ENCODE measurements at places on chromosomes 1 and 21.
A peak's percentile ranks its signal among the peaks of the same experiment; 100 is the strongest.

DNA sequence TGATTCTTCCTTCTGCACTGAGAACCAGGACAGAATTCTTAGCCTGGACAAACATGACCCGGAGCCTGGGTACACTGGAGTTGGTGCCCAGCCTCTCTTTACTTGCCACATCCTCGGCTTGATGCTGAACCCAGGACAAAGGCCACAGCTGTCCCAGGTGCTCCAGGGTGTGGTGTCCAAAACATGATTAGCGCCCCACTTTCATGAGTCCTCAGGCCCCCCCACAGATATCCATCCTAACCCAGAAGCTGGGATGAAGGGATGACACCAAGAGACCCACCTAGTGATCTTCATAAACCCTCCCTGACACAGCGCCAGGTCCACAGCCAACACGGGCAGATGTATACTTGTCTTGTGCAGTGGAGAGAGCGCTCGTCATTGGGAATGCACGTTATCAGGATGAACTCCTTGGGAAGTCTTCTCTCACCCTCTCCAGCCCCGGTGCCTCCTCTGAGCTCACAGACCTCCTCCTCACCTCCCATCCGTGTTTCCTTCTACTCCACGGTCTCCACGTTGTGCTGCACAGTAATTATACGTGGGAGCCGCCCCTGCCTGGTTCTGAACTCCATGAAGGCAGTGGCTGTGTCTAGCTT, 3.6 kb downstream of the ABCA4 start:
- no peak for DNase-seq

DNA sequence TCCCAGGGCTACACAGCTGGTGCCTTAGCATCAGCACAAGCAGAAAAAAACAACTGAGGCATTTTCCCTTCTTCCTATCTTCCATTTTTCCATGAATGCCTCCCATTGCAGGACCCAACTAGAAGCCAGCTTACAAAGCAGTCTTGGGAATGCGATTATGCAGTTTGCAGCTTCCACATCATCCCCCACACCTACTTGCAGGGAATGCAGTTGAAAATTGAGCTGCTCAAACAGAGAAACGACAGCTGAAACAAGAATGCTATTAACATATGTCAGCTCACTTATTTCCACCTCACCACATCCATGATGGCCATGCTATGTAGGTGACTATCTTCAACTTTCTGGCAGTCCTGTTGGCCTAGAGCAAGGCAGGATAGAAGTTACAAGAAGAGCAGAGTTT, 150.6 kb upstream of the KCTD3 start:
- no peak for DNase-seq

DNA sequence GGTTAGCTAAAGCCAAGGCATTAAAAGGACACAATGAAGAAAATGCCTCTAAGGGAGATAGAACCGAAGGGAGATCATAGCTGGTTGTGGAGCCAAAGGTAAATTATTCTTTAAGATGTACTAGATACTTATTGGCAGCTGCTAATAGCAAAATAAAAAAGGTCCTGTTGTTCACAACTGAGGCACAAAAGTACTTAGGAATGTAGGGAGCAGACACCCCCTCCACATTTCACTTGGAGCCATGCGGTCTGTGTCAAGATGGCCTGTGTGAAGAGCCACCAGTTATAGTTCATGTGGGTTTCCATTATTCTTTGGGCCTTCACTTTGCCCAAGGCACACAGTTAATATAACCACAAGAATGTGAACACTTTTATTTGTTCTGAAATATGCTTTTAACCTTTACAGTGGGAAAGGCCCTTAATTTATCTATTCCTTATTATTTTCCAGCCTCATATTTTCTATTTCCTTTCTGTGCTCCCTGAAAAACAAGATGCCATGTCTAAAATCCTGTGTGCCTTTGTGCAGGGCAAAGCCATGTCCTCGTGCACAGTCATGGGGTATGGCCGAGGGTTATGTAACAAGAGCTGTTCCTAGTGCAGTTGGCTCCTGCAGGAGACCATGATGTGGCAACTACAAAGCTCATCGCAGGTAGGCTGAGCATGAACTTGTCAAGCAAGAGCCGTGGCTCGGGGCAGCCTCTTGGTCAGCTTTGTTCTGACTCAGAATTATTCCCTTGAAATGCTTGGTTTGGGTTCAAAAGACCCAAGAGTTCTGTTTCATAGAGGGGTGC, 16.2 kb upstream of the WDR26 start:
- DNase-seq = no peak

DNA sequence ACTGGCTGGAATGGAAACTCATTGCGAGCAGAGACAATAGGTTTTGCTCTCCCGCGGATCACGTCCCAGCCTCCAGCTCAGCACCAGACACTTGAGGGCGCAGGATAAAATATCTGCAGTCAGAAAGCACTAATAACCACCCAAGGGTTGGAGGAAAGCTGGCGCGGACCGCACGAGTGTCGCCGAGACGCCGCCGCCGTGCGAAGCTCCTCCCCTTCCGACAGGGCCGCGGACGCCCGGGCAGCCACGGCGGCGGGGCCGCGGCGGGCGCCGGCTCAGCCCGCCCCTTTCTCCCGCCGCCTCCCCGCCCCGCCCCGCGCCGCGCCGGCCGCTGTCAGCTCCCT, at the start of gene CMPK1:
TSS of gene CMPK1 (plus strand) at position 213 of the 344 bp plus-strand sequence. CDS start 156 bp downstream, outside the sequence.
- peak; percentile 64 for DNase-seq

- no peak for DNase-seq
Measured at GRCh38 chr1:29050166-29050565, 73.5 kb downstream of the TMEM200B start.
